Sigmoid colon (tissue), 7 donors: ENCODE measurements at places on chromosomes 16 and 17.

- no peaks in the 10 kb centered on the region for H3K4me1 ChIP-seq
- no peak overlapping the region for H3K4me3 ChIP-seq
- H3K27ac ChIP-seq = no peak overlapping the region
- no peak for DNase-seq
These were observed 7.6 kb upstream of the PKMYT1 start for GRCh38 chr16:2987833-2988232.

GRCh38 chr16:89149386-89149785, 22.2 kb upstream of the CDH15 start:
- DNase-seq = no peak
- H3K4me1 ChIP-seq = peaks cover 5% of the 10 kb centered on the region
- no peak overlapping the region for H3K27ac ChIP-seq
- H3K4me3 ChIP-seq = no peak overlapping the region
- peaks cover 66% of the 10 kb centered on the region for H3K36me3 ChIP-seq

DNA sequence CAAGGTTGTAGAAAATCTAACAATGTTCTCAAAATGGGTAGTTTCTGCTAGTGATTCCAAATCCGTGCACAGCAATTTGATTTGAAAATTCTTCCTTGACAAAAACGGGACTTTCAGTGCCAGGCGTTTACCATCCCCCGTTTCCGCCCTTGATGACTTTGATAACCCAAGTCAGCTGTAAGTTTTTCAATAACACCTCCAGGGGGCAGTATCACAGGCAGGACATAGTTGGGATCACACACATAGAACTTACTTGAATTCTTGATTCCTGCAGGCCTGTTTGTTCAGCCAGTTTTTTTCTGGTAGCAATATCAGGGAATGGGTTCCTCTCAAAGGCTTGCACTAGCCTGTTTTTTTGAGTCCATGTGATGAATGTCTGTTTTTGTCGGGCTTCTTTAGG, 5.6 kb downstream of the DUXB start:
- no peaks in the 10 kb centered on the region for H3K4me1 ChIP-seq
- no peaks in the 10 kb centered on the region for H3K36me3 ChIP-seq
- no peak overlapping the region for H3K27ac ChIP-seq

DNA sequence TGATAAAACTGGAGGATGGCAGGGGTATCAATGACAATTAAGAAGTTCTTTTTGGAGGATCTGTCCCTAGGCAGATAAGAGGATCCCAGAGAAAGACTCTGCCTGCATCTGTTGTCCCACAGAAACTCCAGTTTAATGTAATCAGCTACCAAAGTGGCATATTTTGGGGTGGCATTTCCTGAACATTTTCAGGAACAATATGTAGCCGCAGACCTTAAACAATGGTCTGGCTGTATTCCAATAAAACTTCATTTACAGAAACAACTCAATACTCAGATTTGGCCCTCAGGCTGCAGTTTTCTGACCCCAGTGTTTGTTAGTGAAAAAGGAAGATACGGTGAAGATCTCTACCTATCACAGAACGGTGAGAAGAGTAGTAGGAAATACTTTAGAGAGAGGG, 46.1 kb downstream of the KCNJ16 start:
- H3K36me3 ChIP-seq = no peaks in the 10 kb centered on the region
- H3K4me3 ChIP-seq = no peak overlapping the region
- H3K27ac ChIP-seq = no peak overlapping the region

- no peaks in the 10 kb centered on the region for H3K27me3 ChIP-seq
- no peak overlapping the region for H3K27ac ChIP-seq
- H3K4me1 ChIP-seq = peaks cover 15% of the 10 kb centered on the region
- no peak for DNase-seq
- no peak overlapping the region for H3K4me3 ChIP-seq
- H3K36me3 ChIP-seq = no peaks in the 10 kb centered on the region
These were observed 27.8 kb downstream of the TMEM92 start for GRCh38 chr17:50301891-50302584.

DNA sequence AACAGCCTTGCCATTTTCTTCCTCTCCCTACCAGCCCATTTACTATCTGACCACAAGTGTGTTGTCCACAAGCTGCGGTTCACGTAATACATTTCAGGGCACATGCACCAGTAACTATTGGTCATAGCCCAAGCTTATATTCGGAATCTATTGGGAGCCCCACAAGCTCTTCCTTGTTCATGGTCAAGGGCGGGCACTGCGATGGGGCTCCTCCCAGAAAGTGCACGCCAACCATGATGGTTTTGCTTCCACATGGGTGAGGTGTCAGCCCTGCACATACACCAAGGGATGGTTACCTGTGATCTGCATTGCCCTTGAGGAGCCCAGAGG, 12.1 kb downstream of the THRA start:
- no peak for DNase-seq
- no peaks in the 10 kb centered on the region for H3K27me3 ChIP-seq
- no peak overlapping the region for H3K4me3 ChIP-seq
- peaks cover 40% of the 10 kb centered on the region for H3K36me3 ChIP-seq
- H3K4me1 ChIP-seq = no peaks in the 10 kb centered on the region
- H3K27ac ChIP-seq = peak overlapping the region; percentile 99

GRCh38 chr17:12659500-12659899, 6.2 kb upstream of the MYOCD start:
- H3K4me1 ChIP-seq = peaks cover 9% of the 10 kb centered on the region
- DNase-seq = no peak
- no peaks in the 10 kb centered on the region for H3K27me3 ChIP-seq
- no peaks in the 10 kb centered on the region for H3K36me3 ChIP-seq

GRCh38 chr17:40490982-40491381, 10.4 kb downstream of the TNS4 start:
- DNase-seq = no peak
- H3K27ac ChIP-seq = peak overlapping the region; percentile 79
- no peak overlapping the region for H3K4me3 ChIP-seq
- peaks cover 4% of the 10 kb centered on the region for H3K4me1 ChIP-seq

DNA sequence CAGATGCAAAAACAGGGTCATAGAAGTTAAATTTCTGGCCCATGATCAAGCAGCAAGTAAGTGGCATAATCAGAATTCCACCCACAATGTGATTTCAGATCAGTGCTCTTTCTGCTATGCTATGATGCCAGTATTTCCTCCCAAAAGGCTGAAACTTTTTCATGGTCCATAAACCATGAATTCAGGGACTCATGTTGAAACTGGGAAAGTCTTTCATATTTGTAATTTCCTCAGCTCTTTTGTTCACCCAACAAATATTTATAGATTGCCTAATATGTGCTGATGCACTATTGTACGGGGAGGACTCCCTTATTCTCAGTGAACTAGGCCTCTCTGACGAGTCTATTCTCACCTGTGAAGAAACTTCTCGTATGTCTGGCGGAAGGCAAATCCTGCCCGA, 156.3 kb downstream of the MYO1D start:
- no peaks in the 10 kb centered on the region for H3K36me3 ChIP-seq
- no peak overlapping the region for H3K27ac ChIP-seq
- no peaks in the 10 kb centered on the region for H3K27me3 ChIP-seq
- DNase-seq = no peak
- H3K4me1 ChIP-seq = no peaks in the 10 kb centered on the region

- H3K27ac ChIP-seq = peak overlapping the region; percentile 99
- H3K4me3 ChIP-seq = no peak overlapping the region
- no peaks in the 10 kb centered on the region for H3K36me3 ChIP-seq
- peaks cover 65% of the 10 kb centered on the region for H3K4me1 ChIP-seq
- H3K27me3 ChIP-seq = no peaks in the 10 kb centered on the region
These were observed 3.2 kb downstream of the ZC3H7A start for GRCh38 chr16:11793840-11794239.

GRCh38 chr16:27725236-27726000, 175.5 kb downstream of the KATNIP start:
- no peaks in the 10 kb centered on the region for H3K27me3 ChIP-seq
- H3K27ac ChIP-seq = peak overlapping the region; percentile 54
- H3K36me3 ChIP-seq = peaks cover 29% of the 10 kb centered on the region
- H3K4me1 ChIP-seq = no peaks in the 10 kb centered on the region
- no peak for DNase-seq
- H3K4me3 ChIP-seq = no peak overlapping the region

DNA sequence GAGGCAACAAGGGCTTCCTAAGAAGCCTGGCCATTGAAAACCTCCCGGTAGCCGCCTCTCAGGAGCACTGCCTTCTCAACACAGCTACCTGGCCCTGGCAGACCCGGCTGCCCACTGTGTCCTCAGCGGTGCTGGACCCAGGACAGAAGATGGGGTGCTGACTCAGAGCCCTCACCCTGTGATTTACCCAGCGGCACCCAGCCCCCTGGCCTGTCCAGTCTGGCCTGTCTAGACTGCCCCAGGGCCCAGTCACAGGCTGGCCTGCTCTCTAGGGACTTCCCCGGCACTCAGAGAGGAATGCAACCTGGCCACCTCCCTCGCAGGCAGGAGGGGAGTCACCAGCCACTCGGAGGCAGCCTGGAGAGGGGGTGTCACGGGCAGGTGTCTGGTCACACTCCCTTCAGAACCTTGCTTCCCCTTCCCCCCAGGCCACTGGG, 20.1 kb downstream of the PIEZO1 start:
- H3K36me3 ChIP-seq = no peaks in the 10 kb centered on the region
- H3K4me1 ChIP-seq = peaks cover 97% of the 10 kb centered on the region

GRCh38 chr16:83579436-83579835, 228.3 kb upstream of the HSBP1 start:
- no peaks in the 10 kb centered on the region for H3K36me3 ChIP-seq
- no peak overlapping the region for H3K4me3 ChIP-seq
- DNase-seq = no peak
- H3K4me1 ChIP-seq = no peaks in the 10 kb centered on the region
- no peaks in the 10 kb centered on the region for H3K27me3 ChIP-seq

DNA sequence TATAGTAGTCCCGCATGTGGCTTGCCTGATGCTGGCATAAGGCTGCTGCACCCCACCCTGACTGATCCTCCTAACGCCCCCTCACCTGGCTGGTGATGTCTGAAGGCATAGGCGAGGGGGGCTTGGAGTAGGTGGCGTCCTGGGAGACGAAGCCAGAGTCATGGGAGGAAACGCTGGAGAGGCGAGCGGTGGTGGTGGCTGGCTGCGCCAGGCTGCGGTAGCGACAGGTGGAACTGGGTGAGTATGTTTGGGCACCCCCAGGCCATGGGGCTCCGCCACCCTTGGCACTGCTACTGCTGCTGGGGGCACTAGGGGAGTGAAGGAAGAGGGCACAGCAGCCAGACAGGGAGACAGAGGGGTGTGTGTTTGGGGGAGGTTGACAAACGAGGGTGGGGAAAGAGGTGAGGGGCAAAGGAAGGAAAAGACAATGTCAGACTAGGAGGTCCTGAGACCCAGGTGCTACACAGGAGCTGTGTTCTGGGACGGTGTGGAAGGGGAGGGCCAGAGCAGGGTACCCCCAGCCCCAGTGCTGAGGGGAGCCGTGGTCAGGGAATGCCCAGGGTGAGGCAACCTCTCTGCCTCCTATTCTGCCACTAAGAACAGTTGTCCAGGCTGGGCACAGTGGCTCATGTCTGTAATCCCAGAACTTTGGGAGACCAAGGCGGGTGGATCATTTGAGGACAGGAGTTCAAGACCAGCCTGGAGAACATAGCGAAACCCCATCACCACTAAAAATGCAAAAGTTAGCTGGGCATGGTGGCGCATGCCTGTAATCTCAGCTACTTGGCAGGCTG, 11.4 kb downstream of the MTSS2 start:
- peaks cover 16% of the 10 kb centered on the region for H3K4me1 ChIP-seq
- no peak overlapping the region for H3K4me3 ChIP-seq
- H3K27me3 ChIP-seq = no peaks in the 10 kb centered on the region
- H3K27ac ChIP-seq = no peak overlapping the region
- H3K36me3 ChIP-seq = peaks cover 81% of the 10 kb centered on the region

DNA sequence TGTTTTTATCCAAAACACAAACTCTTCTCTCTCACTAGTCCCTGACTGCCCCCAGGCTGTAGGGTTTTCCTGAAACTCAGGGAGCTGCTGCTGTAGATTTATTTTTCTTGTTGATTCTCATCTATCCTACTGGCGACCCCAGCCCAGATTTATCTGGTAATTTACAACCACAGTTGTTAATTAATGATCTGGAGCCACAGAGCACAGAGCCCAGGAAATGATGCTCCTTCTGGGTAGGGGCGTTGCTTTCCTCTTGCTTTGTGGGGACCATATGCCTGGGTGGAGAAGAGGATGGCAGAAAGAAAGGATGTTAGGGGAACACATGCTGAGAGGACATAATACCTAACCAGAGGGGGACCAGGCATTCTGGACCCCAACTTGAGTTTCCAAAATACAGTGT, 7.4 kb upstream of the ETV4 start:
- no peaks in the 10 kb centered on the region for H3K4me1 ChIP-seq
- H3K27me3 ChIP-seq = no peaks in the 10 kb centered on the region
- no peak overlapping the region for H3K4me3 ChIP-seq
- H3K36me3 ChIP-seq = no peaks in the 10 kb centered on the region

GRCh38 chr16:1908184-1908583, 10.0 kb downstream of the HS3ST6 start:
- peaks cover 57% of the 10 kb centered on the region for H3K27me3 ChIP-seq
- H3K36me3 ChIP-seq = no peaks in the 10 kb centered on the region
- no peaks in the 10 kb centered on the region for H3K4me1 ChIP-seq
- H3K4me3 ChIP-seq = no peak overlapping the region

DNA sequence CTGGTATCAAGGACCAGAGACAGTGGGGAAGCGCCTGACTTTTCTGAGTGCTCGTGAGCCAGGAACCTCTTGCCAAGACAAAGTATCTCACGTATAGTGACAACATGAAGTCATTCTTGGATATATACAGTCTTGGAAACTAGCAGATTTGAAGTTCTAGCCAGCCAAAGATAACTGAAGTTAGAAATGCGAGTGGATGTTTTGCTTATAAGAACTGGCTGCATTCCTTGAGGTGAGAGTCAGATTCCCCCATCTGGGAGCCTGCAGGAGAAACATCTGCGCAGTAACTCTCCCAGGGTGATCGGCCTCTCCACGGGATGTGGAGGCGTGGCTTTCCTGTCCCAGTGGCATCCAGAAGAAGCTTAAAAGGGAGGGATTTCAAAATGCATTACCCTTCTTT, 89.8 kb downstream of the SHISA6 start:
- no peak overlapping the region for H3K27ac ChIP-seq
- H3K27me3 ChIP-seq = no peaks in the 10 kb centered on the region
- H3K4me1 ChIP-seq = peaks cover 22% of the 10 kb centered on the region
- H3K4me3 ChIP-seq = no peak overlapping the region
- no peak for DNase-seq
